Smooth muscle cell of trachea (primary cell): ENCODE measurements at places on chromosomes 3 and 15. TPM values are rescaled to one million over a fixed set of nuclear protein-coding genes. Genes with fewer than 3 reads are reported as not detected.

The BTD gene
- 25.3 and 32.6 TPM in 2 replicates for total RNA-seq

The RCCD1 gene
- 15.0 and 17.7 TPM in 2 replicates for total RNA-seq

The CCDC13 gene
- total RNA-seq, result 0.29 and 1.2 TPM in 2 replicates

The ERICH6 gene
- 0.15 and 0.17 TPM in 2 replicates for total RNA-seq

The GPR156 gene
- 0.44 and 0.50 TPM in 2 replicates for total RNA-seq

The TEX55 gene
- total RNA-seq, result not detected in 2 replicates
